NCI-H1417 (cell line): ENCODE measurements at places on chromosomes 1 and 21.

- DNase-seq = no peak
Observed at GRCh38 chr21:34544032-34544496, 32.1 kb upstream of the KCNE1 start.

- DNase-seq = no peak
Observed at GRCh38 chr1:54869173-54869851, 17.7 kb downstream of the DHCR24 start.

GRCh38 chr1:156123356-156124196 lies 9.1 kb downstream of the LMNA start:
- peak; percentile 99 for DNase-seq

GRCh38 chr1:20732588-20733359 lies at the start of gene SH2D5:
SH2D5 (minus strand) TSS chr1:20732703; CDS start chr1:20728044, 4,659 bp downstream.
- DNase-seq = peak; percentile 78

DNA sequence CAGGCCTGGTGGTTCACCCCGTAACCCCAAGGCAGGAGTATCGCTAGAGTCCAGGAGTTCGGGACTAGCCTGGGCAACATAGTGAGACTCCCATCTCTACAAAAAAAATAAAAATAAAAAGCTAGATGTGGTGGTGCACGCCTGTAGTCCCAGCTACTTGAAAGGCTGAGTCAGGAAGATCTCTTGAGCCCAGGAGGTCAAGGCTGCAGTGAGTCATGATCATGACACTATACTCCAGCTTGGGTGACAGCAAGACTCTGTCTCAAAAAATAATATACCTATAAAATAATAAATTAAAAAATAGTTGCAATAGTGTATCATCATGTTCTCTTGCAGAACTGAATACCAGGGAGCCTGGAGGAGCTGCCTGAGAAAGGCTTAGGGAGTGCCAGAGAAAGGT lies 19.9 kb upstream of the TMEM39B start:
- DNase-seq = no peak

DNA sequence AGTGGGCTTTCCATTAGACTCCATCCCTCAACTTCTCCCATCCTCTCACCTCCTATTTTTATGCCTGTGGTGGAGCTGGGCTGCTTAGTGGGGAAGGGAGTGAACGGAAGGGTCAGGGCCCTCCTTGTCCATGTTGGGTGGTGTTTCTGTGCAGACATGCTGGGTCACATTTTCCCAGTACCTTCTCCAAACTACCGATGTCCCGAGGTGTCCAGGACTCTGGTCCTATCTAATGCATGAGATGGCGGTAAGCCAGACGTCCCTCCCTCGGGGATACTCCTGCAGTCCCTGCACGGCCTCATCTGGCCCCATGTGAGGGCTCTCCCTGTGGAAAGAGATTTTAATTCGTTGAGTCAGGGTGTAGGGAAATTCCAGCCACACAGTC lies 61.0 kb downstream of the OBSCN start:
- no peak for DNase-seq

DNA sequence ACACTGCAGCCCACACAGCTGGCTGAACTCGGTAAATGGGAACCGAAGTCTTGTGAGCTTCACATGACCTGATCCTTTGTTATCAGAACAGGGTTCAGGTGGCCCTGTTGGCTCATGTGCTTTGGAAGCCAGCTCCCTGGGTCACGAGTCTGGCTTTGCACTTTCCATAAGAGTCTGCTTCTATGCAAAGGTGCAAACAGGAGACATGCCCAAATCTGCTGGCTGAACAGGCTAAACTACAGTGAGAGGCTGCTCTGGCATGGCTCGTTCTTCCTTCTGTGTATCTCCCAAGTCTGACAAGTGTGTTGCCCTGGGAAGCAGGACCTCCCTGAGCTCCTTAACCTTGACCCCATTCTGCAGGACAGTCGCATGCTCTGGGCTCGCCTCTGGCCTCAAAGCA lies 549.6 kb downstream of the KIF26B start:
- no peak for DNase-seq

DNA sequence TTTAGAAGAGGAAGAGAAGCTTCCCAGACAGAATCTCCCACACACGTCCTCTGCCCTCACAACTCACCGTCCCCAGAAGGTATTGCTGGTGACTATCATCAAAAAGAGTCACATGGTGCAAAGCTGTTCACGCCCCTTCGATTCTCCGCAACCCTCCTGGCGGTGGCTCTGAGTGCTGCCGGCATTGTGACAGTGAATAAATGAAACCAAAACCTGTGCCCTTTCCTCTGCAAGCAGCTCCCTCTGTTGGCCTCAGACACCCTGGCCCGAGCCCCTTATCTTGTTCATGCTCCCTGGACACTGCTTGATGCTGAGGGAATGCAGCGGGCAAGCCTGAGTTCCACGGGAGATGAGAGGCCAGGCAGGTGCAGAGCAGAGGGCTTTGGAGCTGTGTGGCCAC lies 510.3 kb downstream of the NPHP4 start:
- no peak for DNase-seq

- no peak for DNase-seq
Observed at GRCh38 chr21:38790961-38791360, 14.8 kb upstream of the ETS2 start.

DNA sequence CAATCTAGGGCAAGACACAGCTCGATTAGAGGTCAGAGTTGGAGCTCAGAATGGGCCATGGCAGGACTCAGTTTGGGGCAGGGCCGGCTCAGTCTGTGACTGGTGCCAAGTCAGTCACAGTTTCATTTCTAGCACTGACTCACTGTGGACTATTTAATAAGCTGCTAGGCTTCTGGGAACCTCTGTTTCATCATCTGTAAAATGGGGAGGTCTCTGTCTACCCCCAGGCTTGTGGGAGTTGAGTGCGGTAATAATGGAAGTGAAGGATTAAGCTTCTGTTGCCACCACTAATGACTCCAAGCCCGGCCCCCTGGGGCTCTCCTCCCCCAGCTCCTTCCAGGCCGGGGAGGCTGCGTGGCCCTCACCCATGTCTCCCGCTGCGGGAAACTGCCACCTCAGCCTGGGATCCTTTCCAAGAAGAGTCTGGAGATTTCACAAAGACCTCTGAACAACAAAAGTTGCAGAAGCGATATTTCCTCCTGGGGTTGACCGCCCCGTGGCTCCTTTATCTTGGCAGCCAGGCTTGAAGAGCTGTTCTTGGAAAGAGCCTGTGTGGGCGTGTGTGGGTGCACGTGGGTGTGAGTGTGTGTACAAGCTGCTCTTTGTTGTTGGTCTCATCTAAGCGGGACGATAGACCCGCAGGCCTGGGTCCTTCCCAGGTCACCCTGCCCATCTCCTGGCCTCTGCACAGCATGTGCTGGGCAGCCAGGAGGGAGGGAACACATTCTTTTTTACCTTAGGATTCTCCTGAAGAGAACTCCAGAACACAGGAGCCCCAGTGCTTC lies 29.1 kb downstream of the KNCN start:
- no peak for DNase-seq

DNA sequence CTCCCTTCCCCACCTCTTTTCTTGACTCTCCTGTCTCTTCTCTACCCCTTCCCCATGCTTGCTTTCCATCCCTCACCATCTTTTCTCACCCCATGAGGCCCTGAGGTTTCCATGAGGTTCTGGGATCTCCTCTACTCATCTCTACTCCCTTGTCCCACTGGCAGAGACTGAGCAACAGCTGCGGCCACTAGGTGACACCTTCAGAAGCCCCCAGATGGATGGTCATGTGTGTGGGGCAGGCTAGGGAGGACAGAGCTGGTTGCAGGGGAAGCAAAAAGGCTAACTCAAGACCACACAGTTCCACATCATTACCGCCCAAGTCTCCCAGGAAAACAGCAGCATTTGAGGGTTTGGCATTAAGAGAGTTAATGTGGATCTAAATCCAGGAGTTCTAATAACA lies 45.0 kb downstream of the LRRN2 start:
- DNase-seq = no peak

DNA sequence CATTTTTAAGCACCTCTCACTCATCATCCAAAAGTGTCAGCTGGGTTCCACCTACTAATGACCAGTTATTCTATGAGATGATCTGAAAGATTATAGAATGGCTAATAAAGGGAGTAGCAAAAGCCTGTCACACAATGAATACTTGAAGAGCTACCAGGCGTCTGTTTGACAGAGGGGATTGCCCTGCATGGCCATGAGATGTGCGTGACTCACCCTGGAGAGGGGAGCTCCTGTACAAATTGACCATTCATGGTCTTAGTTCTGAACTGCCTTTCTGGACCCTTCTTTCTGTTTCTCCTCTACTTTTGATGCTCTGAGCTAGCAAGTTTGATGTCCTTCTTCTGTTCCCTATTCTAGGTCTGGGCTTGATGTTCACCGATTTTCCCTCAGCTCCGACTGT lies 85.2 kb upstream of the ABCD3 start:
- DNase-seq = no peak

GRCh38 chr1:183477986-183478781 lies 5.9 kb downstream of the SMG7 start:
- no peak for DNase-seq

GRCh38 chr1:70358921-70359564 lies 4.5 kb upstream of the ANKRD13C start:
- DNase-seq = no peak

DNA sequence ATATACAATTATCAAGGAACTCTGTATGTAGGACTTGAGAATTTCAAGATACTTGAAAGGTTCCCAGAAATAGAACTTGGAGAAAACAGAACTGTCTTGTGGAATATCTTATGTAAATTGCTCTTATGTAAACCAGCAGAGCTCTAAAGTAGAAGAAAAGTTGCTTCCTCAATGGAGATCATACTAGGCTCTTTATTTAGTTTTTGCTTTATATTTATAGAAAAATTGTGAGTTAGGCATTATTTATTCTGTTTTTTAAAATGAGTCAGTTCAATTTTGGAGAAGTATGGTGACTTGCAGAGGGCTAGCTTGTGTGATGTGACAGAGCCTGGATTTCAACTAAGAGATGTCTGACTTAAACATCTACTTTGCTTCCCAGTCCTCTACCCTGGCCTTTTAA lies 40.4 kb downstream of the ATP6V1G3 start:
- no peak for DNase-seq

DNA sequence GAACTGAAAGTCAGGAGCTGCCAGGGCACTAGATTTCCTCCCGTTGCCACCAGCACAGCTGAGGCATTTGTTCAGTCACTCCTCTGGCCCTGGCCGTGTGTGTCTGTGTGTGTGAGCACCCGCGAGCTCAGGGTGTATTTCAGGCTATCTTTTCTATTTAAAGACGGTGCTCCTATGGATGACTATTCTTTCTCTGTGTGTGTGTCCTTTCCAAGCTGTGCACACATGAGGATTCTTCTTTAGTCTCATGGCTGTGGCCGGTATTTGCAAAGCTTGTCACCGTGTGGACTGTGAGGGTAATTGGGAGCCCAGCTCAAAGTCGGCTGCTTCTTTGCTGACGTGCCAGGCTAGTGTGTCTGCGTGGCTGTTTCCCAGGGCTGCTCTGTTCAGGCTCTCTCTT lies 3.0 kb upstream of the KCND3 start:
- DNase-seq = no peak

- no peak for DNase-seq
Observed at GRCh38 chr1:65769636-65770035, 23.1 kb upstream of the PDE4B start.
